ENCODE measurements at places on chromosomes 11 and 22. TPM values are rescaled to one million over a fixed set of nuclear protein-coding genes. Genes with fewer than 3 reads are reported as not detected.

The RASSF7 gene
- total RNA-seq: 35.9 TPM

DNA sequence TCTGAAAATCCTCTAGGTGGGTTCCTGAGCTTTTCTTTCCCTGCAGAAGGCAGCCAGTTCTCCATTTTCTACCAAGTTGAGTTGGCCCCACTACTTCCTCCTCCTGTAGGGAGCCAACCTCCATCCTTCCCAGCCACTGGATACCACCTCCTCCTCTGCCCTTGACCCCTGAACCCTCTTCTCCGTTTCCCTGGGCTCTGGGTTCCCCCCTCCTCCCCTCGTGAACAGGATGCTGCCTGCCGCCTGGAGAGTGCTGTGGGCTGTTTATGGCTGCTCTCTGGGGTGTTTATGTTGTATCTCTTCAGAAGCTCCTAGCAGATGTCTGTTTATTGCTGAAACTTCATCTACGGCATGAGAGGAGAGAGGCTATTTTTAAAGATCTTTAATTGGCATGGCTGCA is 8.6 kb downstream of the MICAL2 start:
- H3K27me3 ChIP-seq: no peaks in the 10 kb centered on the region
- H3K27ac ChIP-seq: no peak overlapping the region
- peaks cover 34% of the 10 kb centered on the region for H3K4me1 ChIP-seq
- no peak for DNase-seq
- no peak overlapping the region for H3K4me3 ChIP-seq

The GLYATL2 gene
- not detected for total RNA-seq

- no peaks in the 10 kb centered on the region for H3K27me3 ChIP-seq
- H3K4me3 ChIP-seq: no peak overlapping the region
- H3K4me1 ChIP-seq: no peaks in the 10 kb centered on the region
- no peak overlapping the region for H3K27ac ChIP-seq
- no peak for DNase-seq
Measured at GRCh38 chr11:104841973-104842525, 56.2 kb downstream of the CASP12 start.

- no peak overlapping the region for H3K4me3 ChIP-seq
- no peaks in the 10 kb centered on the region for H3K4me1 ChIP-seq
- H3K36me3 ChIP-seq: no peaks in the 10 kb centered on the region
- no peak overlapping the region for H3K27ac ChIP-seq
Measured at GRCh38 chr11:115368616-115369015, 135.6 kb downstream of the CADM1 start.

The CDC45 gene
- 43.4 TPM for total RNA-seq

- H3K27me3 ChIP-seq: peaks cover 27% of the 10 kb centered on the region
- no peaks in the 10 kb centered on the region for H3K36me3 ChIP-seq
- no peak overlapping the region for H3K4me3 ChIP-seq
Measured at GRCh38 chr11:134725716-134726639, 313.9 kb upstream of the B3GAT1 start.

- no peak overlapping the region for H3K27ac ChIP-seq
- H3K27me3 ChIP-seq: peaks cover 55% of the 10 kb centered on the region
Measured at GRCh38 chr11:7353100-7353499, 101.4 kb downstream of the SYT9 start.

GRCh38 chr11:71240865-71241691 is 11.3 kb downstream of the SHANK2 start:
- no peak overlapping the region for H3K27ac ChIP-seq
- H3K4me1 ChIP-seq: no peaks in the 10 kb centered on the region
- no peak overlapping the region for H3K4me3 ChIP-seq

DNA sequence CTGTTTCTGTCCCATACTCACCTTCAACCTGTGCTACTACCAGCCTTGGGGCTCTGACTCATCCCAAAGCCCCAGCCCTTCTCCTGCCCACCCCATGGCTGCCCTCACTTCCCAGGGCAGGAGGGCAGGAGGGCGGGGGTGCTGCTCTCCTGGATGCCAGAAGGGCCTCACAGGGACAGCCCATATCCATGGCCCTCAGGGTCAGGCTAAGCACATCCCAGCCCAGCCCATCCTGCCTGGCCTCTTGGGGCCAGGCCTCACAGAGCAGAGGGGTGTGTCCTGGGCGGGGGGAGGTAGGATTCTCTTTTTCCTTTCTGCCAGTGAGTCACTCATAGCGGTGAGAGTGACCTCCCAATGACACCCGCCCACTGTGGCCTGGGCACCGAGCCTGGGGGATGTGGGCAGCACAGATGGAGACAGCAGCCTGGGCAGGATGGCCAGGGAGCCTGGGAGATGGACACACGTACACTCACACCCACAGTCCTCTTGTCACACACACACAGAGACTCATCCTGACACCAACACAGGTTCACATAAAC is 2.4 kb downstream of the LTBP3 start:
- peaks cover 94% of the 10 kb centered on the region for H3K4me1 ChIP-seq
- DNase-seq: peak; percentile 71
- no peaks in the 10 kb centered on the region for H3K36me3 ChIP-seq
- H3K27me3 ChIP-seq: no peaks in the 10 kb centered on the region
- H3K27ac ChIP-seq: peak overlapping the region; percentile 99

DNA sequence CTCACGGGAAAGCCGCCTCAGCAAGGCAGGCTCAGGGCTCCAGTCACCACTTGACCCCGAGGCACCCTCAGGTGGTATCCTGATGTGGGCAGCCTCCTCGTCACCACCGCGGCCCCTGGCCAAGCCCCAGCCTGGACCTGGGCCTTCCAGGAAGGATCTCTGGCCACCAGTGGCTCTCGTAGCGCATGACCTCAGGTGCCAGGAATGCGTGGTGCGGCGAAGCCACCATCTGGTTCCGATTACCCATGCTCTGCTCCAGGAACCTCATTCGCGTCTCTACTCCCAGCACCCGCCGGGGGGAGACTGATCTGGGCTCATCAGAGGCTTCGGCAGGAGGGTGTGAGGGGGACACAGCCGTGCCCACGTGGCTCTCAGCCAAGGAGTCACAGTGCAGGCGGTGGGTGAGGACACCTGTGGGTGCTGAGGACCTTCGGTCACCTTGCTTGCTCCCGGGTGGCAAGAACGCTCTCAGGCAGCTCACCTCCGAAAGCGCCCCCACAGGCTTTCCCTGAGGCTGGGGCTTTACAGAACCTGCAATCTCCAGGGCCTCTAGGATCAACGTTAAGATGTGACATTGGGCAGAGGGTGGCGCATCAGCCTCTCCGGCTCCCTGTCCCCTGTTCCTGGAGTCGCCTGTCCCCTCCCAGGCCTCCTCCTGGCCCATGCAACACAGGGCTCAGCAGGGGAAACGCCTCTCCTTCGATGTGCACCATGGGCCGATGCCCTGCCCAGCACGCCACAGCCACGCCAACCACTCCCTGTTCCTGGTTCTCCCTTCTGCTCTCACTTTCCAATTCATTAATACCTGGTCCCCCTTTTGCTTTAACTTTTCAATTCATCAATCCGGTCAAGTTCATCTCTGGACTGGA is 39.0 kb downstream of the TBX1 start:
- no peaks in the 10 kb centered on the region for H3K36me3 ChIP-seq
- H3K4me1 ChIP-seq: no peaks in the 10 kb centered on the region
- DNase-seq: no peak
- H3K27ac ChIP-seq: no peak overlapping the region
- H3K27me3 ChIP-seq: no peaks in the 10 kb centered on the region
- no peak overlapping the region for H3K4me3 ChIP-seq

DNA sequence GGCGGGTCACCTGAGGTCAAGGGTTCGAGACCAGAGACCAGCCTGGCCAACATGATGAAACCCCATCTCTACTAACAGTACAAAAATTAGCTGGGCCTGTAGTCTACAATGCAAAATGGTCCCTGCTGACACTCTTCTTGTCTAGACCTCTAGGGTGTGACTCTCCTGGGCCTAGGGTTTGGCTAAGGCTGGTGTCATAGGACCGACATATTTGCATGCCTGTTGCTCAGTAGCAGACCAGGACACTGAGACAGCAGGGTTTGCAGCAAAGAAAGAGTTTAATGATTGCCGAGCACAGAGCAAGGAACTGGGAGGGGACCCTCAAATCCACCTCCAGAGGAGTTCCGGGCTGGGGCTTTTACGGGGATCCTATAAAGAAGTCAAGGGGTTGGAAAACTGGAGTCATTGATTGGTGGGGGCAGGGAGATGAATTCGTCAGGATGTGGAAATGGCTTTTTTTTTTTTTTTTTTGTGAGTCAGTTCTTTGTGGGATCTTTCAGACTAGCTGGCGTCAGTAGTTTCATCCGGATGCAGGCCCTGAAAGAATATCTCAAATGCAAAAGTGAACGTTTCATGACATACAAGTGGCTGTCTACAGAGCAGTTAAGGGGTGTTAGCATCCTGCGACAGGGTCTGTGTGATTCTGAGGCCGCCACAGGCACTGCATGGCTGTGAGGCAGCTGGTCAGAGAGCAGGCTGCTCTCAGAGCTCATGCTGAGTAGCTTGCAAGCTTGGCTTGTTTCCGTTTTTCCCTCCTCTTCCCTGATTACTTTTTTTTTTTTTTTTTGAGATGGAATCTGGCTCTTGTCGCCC is 27.2 kb upstream of the A4GALT start:
- DNase-seq: no peak
- H3K36me3 ChIP-seq: no peaks in the 10 kb centered on the region
- H3K4me1 ChIP-seq: peaks cover 3% of the 10 kb centered on the region
- H3K27me3 ChIP-seq: no peaks in the 10 kb centered on the region
- H3K27ac ChIP-seq: no peak overlapping the region

- H3K27me3 ChIP-seq: no peaks in the 10 kb centered on the region
- DNase-seq: no peak
- H3K4me1 ChIP-seq: no peaks in the 10 kb centered on the region
Measured at GRCh38 chr11:27040302-27041115, at the start of gene BBOX1. BBOX1 (plus strand) TSS chr11:27040815; CDS start chr11:27055431, 14,616 bp downstream.

The NCR3LG1 gene
- total RNA-seq: 1.5 TPM

The KRTAP5-11 gene
- not detected for total RNA-seq

GRCh38 chr22:24408630-24409029 is 18.8 kb upstream of the ADORA2A start:
- H3K36me3 ChIP-seq: peaks cover 14% of the 10 kb centered on the region
- no peak for DNase-seq

The GSTT2B gene
- 14.3 TPM for total RNA-seq

DNA sequence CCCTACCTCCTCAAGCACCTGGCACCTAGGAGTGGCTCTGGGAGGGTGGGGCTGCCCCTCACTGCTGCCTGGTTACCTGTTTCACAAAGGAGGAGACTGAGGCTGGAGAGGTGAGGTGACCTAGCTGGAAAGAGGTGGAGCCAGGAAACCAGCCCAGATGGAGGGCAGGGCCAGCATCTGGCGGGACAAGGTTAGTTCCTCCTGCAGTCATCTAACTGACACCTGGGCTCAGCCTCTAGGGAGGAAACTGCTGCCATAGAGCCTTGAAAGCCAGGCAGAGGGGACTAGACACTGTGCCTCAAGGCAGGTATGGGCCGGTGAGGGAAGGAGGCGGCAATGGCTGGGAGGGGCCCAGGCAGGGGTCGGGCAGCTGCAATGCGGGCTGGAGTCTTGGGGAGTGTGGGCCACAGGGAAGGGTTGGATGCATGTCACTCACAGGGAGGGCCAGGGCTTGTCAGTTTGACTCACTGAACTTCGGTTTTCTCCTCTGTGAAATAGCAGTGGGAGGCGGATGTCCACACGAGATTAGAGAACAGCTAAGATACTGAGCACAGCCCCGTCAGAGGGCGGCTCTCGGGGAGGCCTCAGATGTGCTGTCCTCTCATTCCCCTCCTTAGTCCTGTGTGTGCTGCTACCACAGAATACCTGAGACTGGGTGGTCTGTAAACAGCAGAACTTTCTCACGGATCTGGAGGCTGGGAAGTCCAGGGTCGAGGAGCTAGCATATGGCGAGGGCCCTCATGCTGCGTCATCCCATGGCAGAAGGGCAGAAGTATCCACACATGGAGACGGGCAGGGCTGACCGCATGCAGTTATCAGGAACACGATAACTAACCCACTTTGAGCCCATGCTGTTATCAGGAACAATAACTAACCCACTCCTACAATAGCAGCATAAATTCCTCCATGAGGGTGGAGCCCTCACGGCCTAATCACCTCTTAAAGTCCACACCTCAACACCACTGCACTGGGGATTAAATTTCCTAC is 16.1 kb downstream of the MGAT3 start:
- DNase-seq: no peak
- H3K27ac ChIP-seq: no peak overlapping the region
- no peak overlapping the region for H3K4me3 ChIP-seq
- H3K4me1 ChIP-seq: peaks cover 13% of the 10 kb centered on the region

- H3K4me3 ChIP-seq: no peak overlapping the region
- H3K36me3 ChIP-seq: peaks cover 16% of the 10 kb centered on the region
- H3K27me3 ChIP-seq: no peaks in the 10 kb centered on the region
- no peak for DNase-seq
- H3K4me1 ChIP-seq: no peaks in the 10 kb centered on the region
Measured at GRCh38 chr11:65401073-65401802, 14.8 kb downstream of the FRMD8 start.

The STT3A gene
- total RNA-seq: 156 TPM

DNA sequence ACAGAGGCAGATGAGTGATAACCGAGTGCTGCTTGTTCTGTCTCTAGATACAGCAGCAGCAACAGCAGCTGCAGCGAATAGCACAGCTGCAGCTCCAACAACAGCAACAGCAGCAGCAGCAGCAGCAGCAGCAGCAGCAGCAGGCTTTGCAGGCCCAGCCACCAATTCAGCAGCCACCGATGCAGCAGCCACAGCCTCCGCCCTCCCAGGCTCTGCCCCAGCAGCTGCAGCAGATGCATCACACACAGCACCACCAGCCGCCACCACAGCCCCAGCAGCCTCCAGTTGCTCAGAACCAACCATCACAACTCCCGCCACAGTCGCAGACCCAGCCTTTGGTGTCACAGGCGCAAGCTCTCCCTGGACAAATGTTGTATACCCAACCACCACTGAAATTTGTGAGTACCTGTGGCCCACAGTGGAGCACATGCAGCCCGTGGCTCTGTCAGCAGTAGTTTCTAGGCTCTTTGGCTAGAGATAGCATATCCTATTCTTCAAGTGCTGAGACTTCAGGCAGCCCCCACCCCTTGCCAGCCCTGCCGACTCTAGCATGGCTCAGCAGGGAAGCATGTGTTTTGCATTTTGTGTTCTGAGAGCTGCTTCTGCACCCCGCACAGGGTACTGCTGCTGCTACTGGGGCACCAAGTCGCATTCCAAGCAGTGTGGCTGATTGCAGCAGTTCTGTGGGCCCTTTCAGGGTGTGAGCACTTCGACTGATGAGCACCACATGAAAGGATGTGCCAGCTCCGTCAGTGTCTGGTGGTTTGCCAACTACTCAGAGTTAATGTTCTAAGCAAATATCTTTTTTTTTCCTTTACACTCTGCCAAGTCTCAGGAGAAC is 59.2 kb downstream of the MED15 start:
- H3K27ac ChIP-seq: peak overlapping the region; percentile 31
- H3K4me3 ChIP-seq: no peak overlapping the region
- H3K4me1 ChIP-seq: peaks cover 42% of the 10 kb centered on the region
- H3K36me3 ChIP-seq: peaks cover 45% of the 10 kb centered on the region
- no peaks in the 10 kb centered on the region for H3K27me3 ChIP-seq
- no peak for DNase-seq
